ENCODE measurements at places on chromosomes 5 and 9.

GRCh38 chr9:92138157-92138959 is 23.1 kb upstream of the SPTLC1 start:
- H3K27me3 ChIP-seq: peaks cover 12% of the 10 kb centered on the region
- peak; percentile 55 for DNase-seq
- H3K4me3 ChIP-seq: no peak overlapping the region
- H3K36me3 ChIP-seq: no peaks in the 10 kb centered on the region
- peaks cover 5% of the 10 kb centered on the region for H3K4me1 ChIP-seq
- no peak overlapping the region for H3K27ac ChIP-seq

DNA sequence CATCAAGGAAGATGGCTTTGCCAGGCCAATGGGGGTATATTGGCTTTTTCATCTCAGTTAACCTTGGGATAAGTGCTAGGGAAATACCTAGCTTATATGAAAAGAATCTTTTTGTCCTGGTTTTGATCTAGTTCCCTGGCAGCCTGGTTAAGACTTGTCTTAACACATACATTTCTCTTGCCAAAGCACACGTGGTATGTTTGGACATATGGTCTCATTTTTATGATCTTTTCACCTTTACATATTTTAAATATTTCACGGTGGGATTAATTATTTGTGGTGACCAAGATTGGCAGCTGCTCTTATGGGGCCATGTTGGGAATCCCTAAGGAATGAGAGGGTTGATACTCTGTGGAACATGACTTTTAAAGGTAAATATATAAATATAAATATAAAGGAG is 312.5 kb downstream of the NPR3 start:
- H3K4me3 ChIP-seq: no peak overlapping the region
- H3K36me3 ChIP-seq: no peaks in the 10 kb centered on the region
- H3K4me1 ChIP-seq: no peaks in the 10 kb centered on the region
- H3K27me3 ChIP-seq: no peaks in the 10 kb centered on the region

DNA sequence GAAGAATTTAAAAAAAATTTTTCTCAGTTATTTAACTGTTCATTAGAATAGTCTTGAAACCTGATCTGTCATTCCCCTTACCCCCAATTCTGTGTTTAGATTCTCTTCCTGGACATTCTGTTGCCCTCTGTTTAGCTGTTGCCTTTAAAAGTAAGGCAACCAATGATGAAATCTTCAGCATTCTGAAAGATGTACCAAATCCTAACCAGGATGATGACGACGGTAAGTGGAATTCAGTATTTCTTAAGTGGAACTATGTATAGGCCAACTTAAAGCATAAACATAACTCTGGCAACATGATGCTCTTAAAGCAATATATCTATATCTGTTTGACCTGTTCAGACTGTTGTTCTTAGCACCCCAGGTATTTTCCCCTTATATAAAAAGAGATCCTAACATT is 27.2 kb downstream of the NCBP1 start:
- H3K27me3 ChIP-seq: no peaks in the 10 kb centered on the region
- peaks cover 26% of the 10 kb centered on the region for H3K36me3 ChIP-seq
- no peak for DNase-seq
- H3K4me1 ChIP-seq: no peaks in the 10 kb centered on the region
- H3K4me3 ChIP-seq: no peak overlapping the region

DNA sequence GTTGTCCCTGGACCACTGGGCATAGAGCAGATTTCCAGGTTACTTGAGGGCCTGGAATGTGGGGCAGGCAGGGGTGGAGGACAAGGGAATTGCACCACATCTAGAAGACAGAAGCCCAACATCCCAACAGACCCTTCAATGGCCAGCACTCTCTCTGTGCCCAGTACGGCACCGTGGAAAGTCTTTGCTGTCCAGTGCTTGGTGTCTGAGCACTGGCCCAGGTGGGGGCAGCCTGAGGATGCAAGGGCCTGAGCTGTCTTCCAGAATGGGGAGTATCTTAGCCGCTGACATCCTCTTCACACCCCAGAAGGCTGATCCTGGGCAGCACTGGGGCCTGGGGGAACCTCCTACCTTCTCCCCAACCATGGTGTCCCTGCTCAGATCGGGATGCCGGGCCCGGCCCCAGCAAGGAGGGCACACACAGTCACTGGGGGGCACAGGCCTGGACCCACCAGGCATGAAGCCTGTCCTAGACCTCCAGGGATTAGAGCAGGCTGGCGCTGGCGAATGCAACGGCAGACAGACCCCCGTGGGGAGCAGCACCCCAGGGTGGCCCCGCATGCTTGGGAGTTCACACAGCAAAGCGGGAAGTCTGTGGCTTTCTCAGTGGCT is 40.6 kb upstream of the OLFM1 start:
- H3K27me3 ChIP-seq: no peaks in the 10 kb centered on the region
- no peak overlapping the region for H3K27ac ChIP-seq
- H3K4me1 ChIP-seq: no peaks in the 10 kb centered on the region

- H3K4me1 ChIP-seq: no peaks in the 10 kb centered on the region
- H3K27me3 ChIP-seq: no peaks in the 10 kb centered on the region
- no peak for DNase-seq
- H3K4me3 ChIP-seq: no peak overlapping the region
- H3K36me3 ChIP-seq: no peaks in the 10 kb centered on the region
Observed at GRCh38 chr5:122263352-122264030, 48.5 kb upstream of the SNCAIP start.

DNA sequence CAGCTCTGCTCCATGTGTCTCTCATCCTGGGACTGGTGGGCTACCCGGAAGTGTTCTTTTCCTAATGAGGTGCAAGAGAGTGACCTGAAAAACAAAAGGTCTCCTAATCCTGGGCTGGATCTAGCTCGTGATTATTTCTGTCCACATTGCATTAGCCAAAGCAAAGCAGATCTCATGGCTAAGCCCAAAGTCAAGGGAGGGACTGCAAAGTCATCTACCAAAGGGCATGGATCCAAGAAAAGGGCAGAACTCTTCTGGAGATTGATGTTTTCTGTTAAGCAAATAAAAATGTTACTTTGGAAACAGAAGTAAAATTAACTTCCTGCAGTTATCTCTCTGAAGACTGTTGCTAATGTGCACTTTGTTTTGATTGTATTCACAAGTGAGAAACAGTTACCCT is 225.2 kb downstream of the CFAP90 start:
- H3K36me3 ChIP-seq: no peaks in the 10 kb centered on the region
- no peaks in the 10 kb centered on the region for H3K4me1 ChIP-seq
- H3K4me3 ChIP-seq: no peak overlapping the region

DNA sequence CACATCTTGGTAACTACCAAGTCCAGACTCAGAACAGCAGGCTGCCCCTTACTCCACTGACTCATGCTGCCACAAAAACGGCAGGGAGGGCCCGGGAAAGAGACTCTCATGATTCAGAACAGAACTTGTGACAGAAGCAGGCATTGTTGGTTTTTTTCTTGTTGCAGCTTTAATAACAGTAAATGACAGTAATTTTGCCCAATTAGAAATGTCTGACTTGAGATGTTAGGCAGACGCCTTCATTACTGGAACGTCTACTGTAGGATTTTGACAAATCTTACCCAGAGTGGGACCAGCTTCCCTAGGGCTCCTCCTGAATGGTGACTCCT is 77.9 kb downstream of the SEMA5A start:
- no peaks in the 10 kb centered on the region for H3K36me3 ChIP-seq
- H3K4me3 ChIP-seq: no peak overlapping the region
- H3K27me3 ChIP-seq: no peaks in the 10 kb centered on the region
- no peaks in the 10 kb centered on the region for H3K4me1 ChIP-seq
- no peak overlapping the region for H3K27ac ChIP-seq

- DNase-seq: no peak
- no peaks in the 10 kb centered on the region for H3K27me3 ChIP-seq
- H3K36me3 ChIP-seq: no peaks in the 10 kb centered on the region
- H3K4me3 ChIP-seq: no peak overlapping the region
- H3K4me1 ChIP-seq: no peaks in the 10 kb centered on the region
- no peak overlapping the region for H3K27ac ChIP-seq
Observed at GRCh38 chr5:157611571-157612476, 36.2 kb upstream of the ADAM19 start.

DNA sequence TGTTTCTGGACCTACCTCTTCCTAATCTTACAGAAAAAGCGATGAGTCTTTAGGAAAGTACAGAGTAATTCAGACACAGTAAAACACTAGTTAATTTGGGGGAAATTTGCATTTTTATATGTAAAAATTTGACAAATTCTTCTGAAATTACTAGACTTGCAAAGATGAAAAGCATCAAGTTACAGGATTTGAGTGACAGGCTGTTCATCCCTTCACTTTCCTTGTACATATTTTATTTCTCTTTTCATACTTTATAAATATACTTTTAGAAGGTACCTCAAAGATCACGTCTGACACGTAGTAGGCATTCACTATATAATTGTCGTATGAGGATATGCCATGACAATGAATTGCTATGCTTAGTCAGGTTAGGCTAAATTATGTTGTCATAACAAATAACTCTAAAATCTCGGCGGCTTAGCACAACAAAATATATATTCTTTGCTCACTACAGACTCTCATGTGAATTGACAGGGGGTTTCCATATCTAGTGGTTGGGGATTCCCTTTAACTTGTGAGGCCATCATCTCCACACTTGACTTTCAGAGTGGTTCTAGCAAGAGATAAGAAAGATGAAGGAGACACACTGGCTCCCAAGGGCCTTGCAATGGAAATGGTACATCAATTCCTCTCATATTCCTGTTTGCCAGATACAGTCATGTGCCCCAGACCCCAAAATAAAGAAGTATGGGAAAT is 154.1 kb upstream of the TUT7 start:
- H3K4me3 ChIP-seq: no peak overlapping the region
- no peak for DNase-seq
- H3K36me3 ChIP-seq: no peaks in the 10 kb centered on the region
- H3K4me1 ChIP-seq: no peaks in the 10 kb centered on the region
- H3K27me3 ChIP-seq: no peaks in the 10 kb centered on the region

DNA sequence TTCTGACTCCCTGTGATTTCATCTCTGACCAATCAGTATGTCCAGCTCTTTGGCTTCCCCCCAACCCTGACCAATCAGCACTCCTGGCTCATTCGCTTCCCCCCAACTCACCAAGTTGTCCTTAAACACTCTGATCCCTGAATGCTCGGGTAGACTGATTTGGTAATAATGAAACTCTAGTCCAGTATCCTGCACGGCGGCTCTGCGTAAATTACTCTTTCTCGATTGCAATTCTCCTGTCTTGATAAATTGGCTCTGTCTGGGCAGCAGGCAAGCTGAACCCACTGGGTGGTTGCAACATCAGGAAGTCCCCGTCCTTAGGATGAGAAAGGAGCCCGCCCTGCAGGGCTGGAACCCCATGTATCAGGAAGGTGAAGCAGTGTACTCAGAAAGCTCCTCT is 10.4 kb downstream of the FCN2 start:
- H3K4me3 ChIP-seq: no peak overlapping the region
- no peak for DNase-seq
- H3K27me3 ChIP-seq: no peaks in the 10 kb centered on the region
- no peaks in the 10 kb centered on the region for H3K36me3 ChIP-seq
- no peaks in the 10 kb centered on the region for H3K4me1 ChIP-seq

DNA sequence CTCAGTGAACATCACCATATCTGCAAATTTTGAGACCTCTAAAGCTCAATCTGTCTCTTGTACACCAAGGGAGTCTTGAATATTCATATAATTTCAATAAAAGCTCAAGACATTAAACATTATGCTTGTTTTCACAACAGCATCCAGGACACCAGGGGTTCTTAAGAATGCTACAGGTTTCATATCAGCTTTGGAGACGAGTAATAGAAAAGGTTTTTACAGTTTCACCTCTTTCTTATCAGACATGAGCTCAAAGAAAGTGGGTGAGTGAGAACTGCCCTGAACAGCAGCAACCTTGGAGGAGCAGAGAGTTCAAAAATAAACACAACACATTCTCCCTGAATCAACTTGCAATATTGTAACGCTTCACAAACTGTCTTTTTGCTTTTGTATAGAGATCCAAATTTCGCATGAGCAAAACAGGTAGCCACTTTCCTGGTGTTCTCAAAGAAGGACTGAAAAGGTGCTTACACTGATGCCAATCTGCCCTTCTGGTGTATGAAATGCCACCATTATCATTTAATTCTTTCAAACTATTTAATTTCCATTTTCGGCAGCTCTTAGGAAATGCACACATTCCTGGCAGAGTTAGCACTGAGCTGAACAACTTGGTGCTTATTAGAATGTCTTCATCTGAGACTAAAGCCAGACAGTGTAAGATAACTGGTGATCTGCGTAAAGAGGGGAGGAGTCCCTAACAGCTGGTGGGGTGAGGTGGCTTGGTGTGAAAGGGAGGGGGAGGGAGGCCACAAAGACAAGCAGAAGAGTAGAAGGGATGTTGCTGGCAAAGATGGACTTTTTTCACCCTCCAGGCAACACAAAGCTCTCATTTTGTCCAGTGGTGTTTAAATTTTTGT is 535.3 kb downstream of the PDE4D start:
- no peaks in the 10 kb centered on the region for H3K4me1 ChIP-seq
- no peaks in the 10 kb centered on the region for H3K36me3 ChIP-seq
- no peaks in the 10 kb centered on the region for H3K27me3 ChIP-seq
- DNase-seq: peak; percentile 29
- H3K27ac ChIP-seq: peak overlapping the region; percentile 41

GRCh38 chr9:97695995-97696802 is 941 bp downstream of the XPA start:
- DNase-seq: no peak
- H3K4me1 ChIP-seq: peaks cover 16% of the 10 kb centered on the region
- no peaks in the 10 kb centered on the region for H3K36me3 ChIP-seq
- peak overlapping the region; percentile 80 for H3K4me3 ChIP-seq
- peak overlapping the region; percentile 90 for H3K27ac ChIP-seq

- no peak overlapping the region for H3K4me3 ChIP-seq
- peak; percentile 28 for DNase-seq
- no peaks in the 10 kb centered on the region for H3K4me1 ChIP-seq
- H3K36me3 ChIP-seq: no peaks in the 10 kb centered on the region
- no peaks in the 10 kb centered on the region for H3K27me3 ChIP-seq
- no peak overlapping the region for H3K27ac ChIP-seq
Observed at GRCh38 chr5:123545506-123545905, 33.5 kb downstream of the CSNK1G3 start.

- H3K27me3 ChIP-seq: no peaks in the 10 kb centered on the region
- H3K36me3 ChIP-seq: no peaks in the 10 kb centered on the region
- H3K27ac ChIP-seq: no peak overlapping the region
- peak overlapping the region; percentile 42 for H3K4me3 ChIP-seq
- H3K4me1 ChIP-seq: no peaks in the 10 kb centered on the region
- DNase-seq: peak; percentile 83
Observed at GRCh38 chr5:157651623-157652376, 438 bp downstream of the SOX30 start.

- H3K4me3 ChIP-seq: no peak overlapping the region
- H3K27me3 ChIP-seq: no peaks in the 10 kb centered on the region
- no peaks in the 10 kb centered on the region for H3K36me3 ChIP-seq
- DNase-seq: no peak
- H3K4me1 ChIP-seq: no peaks in the 10 kb centered on the region
Observed at GRCh38 chr9:111789881-111790280, 4.9 kb downstream of the SHOC1 start.

- H3K4me1 ChIP-seq: no peaks in the 10 kb centered on the region
- no peak overlapping the region for H3K4me3 ChIP-seq
- H3K36me3 ChIP-seq: no peaks in the 10 kb centered on the region
- no peak for DNase-seq
- H3K27ac ChIP-seq: no peak overlapping the region
Observed at GRCh38 chr5:1031306-1031959, 22.8 kb downstream of the NKD2 start.

- H3K4me3 ChIP-seq: no peak overlapping the region
- H3K27me3 ChIP-seq: no peaks in the 10 kb centered on the region
- H3K4me1 ChIP-seq: no peaks in the 10 kb centered on the region
- DNase-seq: no peak
- no peaks in the 10 kb centered on the region for H3K36me3 ChIP-seq
Observed at GRCh38 chr9:37212435-37212834, 92.1 kb downstream of the ZCCHC7 start.

Measured in colonic mucosa (tissue), 4 donors.